Hepatocyte (in vitro differentiated cells): ENCODE measurements at places on chromosomes 3 and 15. TPM values are rescaled to one million over a fixed set of nuclear protein-coding genes. Genes with fewer than 3 reads are reported as not detected.

GRCh38 chr15:49471733-49472132 lies 48.7 kb downstream of the FGF7 start:
- no peak for DNase-seq

GRCh38 chr3:179149406-179149867 lies 1.3 kb downstream of the PIK3CA start:
- DNase-seq, result peak; percentile 33

- DNase-seq, result peak; percentile 10
Observed at GRCh38 chr3:18900994-18901393, 247.3 kb upstream of the KCNH8 start.

- no peak for DNase-seq
Observed at GRCh38 chr3:56914646-56915045, 112.9 kb upstream of the ARHGEF3 start.

DNA sequence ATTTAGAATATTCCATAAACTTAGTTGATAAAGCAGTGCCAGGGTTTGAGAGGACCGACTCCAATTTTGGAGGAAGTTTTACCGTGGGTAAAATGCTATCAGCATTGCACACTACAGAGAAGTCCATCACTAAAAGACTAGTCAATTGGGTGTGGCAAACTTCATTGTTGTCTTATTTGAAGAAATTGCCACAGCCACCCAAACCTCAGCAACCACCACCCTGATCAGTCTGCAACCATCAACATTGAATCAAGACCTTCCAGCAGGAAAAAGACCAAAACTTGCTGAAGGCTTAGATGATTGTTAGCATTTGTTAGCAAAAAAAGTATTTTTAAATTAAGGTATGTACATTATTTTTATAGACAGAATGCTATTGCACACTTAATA lies 60.5 kb downstream of the KLF13 start:
- DNase-seq, result no peak

DNA sequence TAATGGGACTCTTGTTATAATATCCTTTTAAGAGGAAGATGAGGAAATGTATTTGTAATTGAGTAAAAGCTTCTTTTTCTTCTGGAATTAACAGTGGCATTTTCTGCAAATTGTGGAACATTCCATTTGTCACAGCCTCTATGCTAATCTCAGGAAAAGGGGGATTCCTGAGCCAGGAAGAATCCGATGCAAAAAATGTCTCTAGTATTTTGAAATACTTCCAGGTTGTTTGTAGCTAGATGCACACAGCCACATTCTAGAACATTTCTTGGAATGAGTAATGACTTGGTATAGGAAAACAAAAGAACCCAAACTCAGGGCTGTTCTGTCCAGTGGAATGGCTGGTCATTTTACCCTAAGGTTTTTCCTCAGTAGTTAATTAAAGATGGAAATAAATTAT lies 98.5 kb upstream of the SLC2A2 start:
- DNase-seq, result no peak

- peak; percentile 77 for DNase-seq
Observed at GRCh38 chr15:31489801-31490646, 163.4 kb downstream of the KLF13 start.

GRCh38 chr3:78792733-78793132 lies 975.1 kb downstream of the ROBO1 start:
- no peak for DNase-seq

- DNase-seq, result peak; percentile 54
Observed at GRCh38 chr3:160400030-160400701, 716 bp downstream of the SMC4 start.

DNA sequence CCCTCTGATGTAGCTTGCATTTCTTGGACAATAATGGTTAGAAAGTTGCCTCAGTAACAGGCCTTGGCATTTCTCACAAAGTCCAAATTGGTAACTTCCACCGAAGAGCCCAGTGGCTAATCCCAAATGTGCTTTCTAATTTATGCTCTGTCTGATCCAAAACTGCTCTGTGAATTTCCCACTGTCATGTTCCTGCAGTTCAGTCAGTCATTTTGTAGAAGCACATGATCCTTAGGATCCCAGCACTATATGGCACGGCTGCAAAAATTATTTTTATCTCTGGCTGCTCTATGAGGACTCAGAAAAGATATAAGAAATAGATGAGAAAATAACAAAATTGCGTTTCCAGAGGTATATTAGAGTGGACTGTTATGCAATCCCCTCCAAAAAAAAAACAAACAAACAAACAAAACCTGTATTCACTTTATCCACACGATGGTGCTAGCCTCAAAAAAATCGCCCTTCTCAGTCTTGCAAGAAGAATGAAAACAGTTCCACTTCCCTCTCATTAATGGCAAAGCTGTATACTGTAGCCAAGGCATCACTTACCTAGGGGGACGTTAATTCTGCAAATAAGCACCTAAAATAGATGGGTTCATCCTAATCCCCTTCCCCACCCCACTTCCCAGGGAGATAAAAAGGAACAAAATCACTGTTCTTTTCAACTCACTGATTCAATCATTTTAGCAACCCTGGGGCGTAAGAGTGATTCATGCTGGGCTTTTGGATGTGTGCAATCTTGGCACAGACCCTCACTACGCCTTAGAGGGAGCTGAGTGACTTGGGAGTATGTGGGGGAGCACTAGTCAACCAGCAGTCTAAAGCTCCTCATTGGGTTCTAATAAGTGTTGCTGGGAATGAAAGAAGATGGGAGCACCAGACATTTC lies 61.3 kb downstream of the TMCO5A start:
- peak; percentile 71 for DNase-seq

DNA sequence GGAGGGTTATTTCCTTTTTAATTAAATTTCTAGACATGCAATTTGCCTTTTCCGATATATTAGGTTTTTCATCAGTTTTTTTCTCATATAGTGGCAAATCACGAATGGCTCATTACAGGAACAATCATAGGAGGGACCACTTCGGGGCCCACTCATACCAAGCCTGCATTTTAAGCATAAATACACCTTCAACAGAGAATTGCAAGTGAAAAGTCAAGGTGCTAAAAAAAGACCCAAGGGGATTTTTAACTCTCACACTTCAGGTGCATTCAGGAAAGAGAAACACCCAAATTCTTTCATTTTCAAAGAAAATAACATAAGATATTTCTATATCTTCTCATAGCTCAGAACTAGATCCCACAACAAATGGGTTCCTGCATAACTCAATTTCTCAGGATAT lies 979.6 kb upstream of the NR2F2 start:
- DNase-seq, result no peak

DNA sequence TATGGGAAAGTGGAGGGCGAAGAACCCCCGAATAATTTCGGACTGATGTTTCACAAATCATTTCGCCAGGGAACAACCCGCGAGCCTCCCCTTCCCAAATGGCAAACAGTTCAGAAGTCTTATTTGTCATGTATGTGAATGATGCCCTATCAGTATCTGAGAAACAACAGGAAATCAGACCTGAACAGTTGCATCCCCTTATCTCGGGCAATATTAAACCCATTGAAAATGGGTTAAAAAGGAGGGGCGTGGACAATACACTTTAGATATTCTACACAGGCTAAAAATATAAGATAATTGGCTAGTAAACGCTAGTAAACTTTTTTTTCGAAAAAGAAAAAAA lies 1003.3 kb upstream of the NR2F2 start:
- no peak for DNase-seq

DNA sequence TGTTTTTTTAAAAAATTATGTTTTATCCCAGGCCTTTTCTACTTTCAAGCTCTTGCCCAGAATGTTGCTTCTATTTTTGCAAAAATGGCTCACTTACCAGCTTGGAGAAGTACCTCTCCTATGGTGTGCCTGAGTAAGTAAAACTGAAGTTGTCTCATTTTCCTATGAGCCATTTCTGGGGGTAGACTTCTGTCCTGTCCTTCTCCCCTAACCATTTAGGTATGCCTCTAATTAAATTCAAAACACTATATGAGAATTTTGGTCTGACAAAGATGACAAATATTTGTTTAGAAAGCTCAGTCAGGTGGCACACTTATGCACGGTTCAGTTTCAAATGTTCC lies 282.5 kb upstream of the ICE2 start:
- no peak for DNase-seq

DNA sequence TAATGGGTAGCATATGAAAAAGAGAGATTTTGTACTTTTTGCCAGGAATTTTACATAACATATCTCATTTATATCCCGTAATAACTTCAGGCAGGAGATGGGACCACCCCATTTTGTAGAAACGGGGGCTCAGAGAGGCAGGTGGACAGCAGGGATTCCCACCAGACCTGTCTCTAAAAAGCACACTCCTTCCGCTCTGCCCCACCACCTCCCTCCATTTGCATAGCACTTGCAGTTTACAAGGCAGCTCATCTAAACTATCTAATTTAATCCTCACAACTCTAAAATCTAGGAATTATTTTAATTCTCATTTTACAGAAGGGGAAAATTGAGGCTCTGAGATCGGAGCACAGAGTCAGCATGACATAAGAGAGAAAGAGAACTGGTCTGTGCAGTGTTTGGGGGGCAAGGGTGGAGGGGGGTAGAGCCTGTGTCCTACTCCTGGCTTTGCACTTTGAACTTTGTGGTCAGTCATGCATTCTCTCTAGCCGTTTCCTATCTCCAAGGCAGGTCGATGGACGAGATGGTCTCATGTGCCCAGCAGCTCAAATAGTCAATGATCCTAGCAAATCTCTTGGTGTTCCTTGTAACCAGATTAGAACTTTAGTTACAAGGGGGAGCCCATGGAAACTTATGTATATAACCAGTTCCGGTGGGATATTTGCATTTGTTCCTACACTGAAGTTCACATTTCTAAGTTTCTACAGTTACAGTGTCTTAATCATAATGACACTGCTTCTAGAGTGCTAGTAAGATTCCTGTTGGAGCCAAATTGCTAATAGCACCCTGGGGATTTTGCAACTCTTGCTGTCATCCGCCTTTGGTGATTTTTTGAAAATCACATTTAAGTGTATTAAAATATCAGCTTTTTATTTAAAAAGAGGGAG lies 18.6 kb downstream of the CRYGS start:
- no peak for DNase-seq

DNA sequence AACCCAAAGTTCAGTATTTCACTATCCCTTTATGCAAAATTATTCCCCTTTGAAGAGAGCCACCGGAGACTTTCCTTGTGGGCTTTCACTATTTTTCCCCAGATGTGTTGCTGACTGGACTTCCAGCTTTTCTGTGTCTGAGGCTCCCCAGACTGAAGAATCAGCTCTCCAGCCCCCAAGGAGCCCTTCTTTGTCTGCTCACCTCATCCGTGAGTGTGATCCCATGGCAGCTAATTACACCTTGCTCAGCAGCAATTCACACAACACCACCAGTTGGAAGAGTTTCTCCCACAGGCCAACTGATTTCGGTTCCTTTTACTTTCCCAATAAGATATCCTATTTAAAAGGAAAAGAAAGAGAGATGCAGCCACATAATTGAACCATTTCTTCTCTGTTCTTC lies 249.5 kb upstream of the TRIM42 start:
- DNase-seq, result no peak

GRCh38 chr3:194906970-194907629 lies 221.4 kb downstream of the FAM43A start:
- no peak for DNase-seq

DNA sequence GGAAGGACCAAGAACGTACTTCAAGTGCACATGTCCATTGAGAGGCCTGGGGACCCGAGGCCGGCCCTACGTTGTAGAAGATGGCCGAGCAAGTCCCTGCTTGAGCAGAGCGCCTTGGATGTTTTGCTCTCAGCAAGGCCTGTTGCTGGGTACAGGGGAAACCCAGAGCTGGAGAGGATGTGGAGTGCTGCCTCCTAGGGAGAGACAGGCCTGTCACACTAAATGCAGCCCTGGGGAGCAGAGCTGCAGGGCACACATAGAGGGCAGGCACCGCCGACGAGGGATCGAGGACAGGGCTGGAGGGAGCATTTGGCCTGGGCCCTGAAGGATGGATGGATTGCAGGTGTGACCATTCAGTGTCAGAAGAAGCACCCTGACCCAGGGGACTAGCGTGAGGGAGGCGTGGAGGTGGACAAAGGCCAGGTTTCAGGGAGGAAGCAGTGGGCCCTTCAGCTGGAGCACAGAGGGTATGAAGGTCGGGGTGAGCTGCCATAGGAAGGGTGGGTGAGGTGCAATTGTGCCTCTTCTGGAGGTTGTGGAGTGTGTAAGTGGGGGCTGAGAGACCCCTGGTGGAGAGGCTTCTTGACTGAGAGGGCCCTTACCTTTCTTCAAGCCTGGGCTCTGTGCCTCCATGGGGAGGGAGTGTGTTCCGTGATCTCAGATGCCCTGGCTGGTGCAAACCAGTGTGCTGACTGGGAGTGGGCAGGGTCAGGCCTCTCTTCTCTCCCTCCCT lies 142.4 kb downstream of the CHDH start:
- DNase-seq, result no peak

DNA sequence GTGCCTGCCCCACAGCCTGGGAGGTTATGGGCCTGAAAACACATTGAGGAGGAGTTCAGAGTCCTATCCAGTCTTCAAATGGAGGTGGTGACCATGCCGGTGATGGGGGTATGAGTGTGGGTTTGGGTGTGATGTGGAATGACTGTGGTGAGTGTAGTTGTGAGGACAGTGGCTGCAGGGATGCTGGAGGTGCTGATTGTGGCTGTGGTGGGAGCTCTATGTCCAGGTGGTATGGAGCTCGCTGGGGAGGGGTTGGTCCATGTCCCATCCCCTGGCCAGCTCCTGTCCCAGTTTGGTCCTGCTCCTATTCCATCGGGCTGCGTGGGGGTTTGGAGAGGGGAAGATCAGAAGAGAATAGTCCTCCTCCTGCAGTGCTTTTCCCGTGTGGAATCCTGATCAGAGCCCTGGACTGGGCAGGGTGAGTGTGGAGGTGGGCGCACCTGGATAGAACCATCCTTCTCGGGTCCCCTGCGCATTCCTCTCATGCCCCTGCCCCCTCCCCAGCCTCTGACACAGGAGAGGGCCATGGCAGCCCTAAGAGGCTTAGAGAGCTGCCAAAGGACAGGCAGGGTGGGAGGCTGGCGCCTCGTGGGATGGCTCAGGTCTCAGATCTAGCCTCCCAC lies 23.0 kb upstream of the GOLGA6C start:
- DNase-seq, result no peak

GRCh38 chr15:62641825-62642224 lies 400.7 kb upstream of the TPM1 start:
- DNase-seq, result no peak

DNA sequence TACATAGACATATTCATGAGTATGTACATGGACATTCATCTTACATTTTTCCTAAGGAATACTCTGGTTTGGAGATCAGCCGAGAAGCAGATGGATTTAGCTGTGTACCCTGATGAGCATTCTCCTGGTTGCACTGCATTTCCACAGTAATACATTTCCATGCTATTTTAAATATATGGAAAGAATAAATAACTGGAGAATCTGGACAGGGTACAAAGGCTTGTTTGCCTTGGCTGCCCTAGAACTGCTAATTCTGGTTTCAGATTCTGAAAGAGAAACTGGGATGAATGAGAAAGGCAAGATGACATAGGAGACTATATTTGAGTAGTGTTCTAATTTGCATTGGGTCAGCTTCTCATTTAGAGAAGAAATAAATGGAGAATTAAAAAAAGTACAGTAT lies 190.8 kb upstream of the FAM3D start:
- DNase-seq, result no peak

GRCh38 chr3:13233487-13234485 lies 160.6 kb upstream of the IQSEC1 start:
- no peak for DNase-seq

SQOR gene
- 27.3 and 37.0 TPM in 2 replicates for total RNA-seq

TIGIT gene
- not detected in 2 replicates for total RNA-seq

CAPN3 gene
- 15.6 and 21.1 TPM in 2 replicates for total RNA-seq

ABHD17C gene
- total RNA-seq, result 19.3 and 21.9 TPM in 2 replicates
